ENCODE measurements at places on chromosomes 13 and 19. TPM values are rescaled to one million over a fixed set of nuclear protein-coding genes. Genes with fewer than 3 reads are reported as not detected.

DNA sequence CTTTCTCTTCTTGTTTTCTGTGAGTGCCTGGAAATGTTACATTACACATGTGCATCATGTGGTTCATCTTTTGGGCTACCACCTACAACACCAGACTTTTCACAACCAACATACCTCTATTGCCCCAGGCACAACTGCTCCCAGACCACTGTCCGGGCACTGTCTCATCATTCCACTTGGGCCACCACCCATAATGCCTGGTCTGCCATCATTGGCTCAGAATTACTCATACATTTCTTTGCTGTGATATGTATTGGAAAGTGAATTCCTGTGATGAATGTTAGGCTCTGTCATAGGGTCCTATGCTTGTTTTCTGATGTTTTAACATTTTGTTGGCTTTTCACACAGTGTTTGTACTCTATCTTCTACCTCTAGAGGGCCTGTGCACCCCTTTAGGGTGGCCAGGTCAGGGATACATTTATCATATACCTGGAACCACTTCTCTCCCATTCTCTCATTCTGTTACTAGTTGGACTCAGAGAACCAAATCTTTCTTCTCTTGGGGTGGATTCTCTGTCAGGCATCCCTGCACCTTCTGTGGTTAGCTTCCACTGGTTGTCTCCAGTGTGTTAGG, 172.8 kb downstream of the NHLRC3 start:
- DNase-seq: no peak

DNA sequence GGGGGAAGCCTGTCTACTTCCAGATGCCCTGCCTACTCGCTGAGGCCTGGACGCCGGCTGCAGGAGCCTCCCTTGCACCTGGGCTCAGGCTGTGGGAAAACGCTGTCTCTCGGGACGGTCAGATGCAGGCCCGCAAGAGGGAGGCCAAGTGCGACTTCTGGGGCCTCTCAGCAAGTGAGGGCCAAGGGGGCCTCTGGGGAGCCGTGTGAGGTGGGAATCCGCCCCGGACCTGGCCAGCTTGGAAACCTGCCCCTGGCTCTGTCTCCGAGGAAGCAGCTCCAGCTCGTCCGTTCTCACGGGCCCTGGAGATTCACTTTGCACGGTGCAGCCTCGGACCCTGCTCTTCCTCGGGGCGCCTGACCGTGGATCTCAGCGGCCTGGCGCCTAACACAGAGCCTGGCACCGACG, 11.4 kb upstream of the CRTC1 start:
- no peak for DNase-seq

Gene TLE6
- 3.4 TPM for total RNA-seq

GRCh38 chr13:76023652-76024051, 387.5 kb downstream of the LMO7 start:
- DNase-seq: no peak

All from posterior vena cava (tissue), 2 donors.